ENCODE measurements at places on chromosomes 7 and 10. TPM values are rescaled to one million over a fixed set of nuclear protein-coding genes. Genes with fewer than 3 reads are reported as not detected.

ITPRID1 gene
- 2.8 TPM for total RNA-seq

FZD1 gene
- 8.3 TPM for total RNA-seq

CNNM1 gene
- total RNA-seq: not detected

PTF1A gene
- not detected for total RNA-seq

DDC gene
- 42.1 TPM for total RNA-seq

KIAA1549 gene
- total RNA-seq: 0.60 TPM
